Activated CD4-positive, alpha-beta T cell treated with anti-CD3 and anti-CD28 coated beads for 48 hours (primary cell): ENCODE measurements at places on chromosomes 3 and 15.
A peak's percentile ranks its signal among the peaks of the same experiment; 100 is the strongest.

DNA sequence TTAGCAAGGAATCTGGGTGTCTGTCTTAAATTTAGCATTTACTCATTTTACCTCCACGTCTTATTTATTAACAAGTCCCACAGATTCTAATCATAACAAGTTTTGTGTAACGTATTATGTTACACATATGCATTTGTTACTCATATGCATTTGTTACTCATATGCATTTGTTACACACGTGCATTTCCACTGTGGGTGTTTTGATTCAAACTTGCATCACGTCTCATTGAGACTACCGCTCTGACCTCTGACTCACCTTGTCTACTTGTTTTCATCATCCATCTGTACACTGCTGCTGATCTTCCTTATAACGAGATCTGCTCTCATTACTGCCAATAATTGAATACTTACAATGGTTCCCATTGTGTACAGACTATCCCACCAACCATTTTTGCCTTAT is 1141.4 kb downstream of the TBL1XR1 start:
- no peak for DNase-seq

- no peak for DNase-seq
Measured at GRCh38 chr3:184635126-184635525, 73.5 kb downstream of the EPHB3 start.

GRCh38 chr15:49059491-49059890 is 13.2 kb upstream of the SECISBP2L start:
- DNase-seq, result no peak

- peak; percentile 13 for DNase-seq
Measured at GRCh38 chr3:113140876-113141275, 70.5 kb upstream of the BOC start.

DNA sequence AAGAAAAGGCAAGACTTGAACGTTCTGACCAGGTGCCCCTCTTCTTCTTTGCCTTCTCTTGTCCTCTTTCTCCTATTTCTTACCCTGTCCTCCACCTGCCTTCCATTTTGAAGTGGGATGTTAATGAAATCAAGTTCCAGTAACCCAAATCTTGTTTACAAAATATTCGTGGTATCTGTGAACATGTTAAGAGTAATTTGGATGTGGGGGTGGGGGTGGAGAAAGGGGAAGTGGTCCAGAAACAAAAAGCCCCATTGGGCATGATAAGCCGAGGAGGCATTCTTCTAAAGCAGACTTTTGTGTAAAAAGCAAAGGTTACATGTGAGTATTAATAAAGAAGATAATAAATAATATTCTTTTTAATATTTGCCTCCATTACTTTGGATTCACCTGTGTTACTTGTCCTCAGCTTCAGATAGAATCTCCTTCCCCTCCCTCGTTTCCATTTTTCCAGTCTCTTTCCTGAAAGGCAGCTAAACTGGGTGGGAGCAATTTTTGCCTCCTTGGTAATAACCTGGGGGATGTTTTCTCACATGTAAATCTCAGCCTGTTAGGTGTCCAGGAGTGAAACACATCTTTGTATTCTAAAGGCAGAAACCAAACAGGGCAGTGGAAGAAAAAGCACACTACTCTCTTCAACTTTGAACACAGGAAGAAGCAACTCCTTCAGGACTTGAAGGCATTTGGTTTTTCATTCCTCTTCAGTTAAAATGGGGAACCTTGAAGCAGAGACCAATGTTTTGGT is 3.2 kb downstream of the CHST2 start:
- DNase-seq, result no peak

DNA sequence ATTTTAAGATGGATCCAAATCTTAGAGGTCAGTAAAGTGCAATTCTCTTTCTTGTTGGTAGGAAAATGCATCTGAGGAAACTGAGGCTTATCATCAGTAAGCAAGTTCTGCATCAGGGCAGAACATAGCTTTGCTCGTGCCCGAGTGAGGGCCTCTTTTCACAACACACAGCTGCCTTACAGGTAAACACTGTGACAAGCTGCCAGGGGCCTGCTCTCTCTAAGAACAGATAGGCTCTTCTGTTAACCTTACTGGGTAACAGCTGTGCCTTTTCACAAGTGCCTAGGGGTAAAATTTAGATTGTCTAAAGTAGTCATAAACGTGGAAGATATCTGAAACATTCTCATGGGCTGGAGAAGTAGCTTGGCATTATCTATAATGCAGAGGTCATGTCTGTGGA is 118.1 kb downstream of the C3orf38 start:
- DNase-seq, result no peak

DNA sequence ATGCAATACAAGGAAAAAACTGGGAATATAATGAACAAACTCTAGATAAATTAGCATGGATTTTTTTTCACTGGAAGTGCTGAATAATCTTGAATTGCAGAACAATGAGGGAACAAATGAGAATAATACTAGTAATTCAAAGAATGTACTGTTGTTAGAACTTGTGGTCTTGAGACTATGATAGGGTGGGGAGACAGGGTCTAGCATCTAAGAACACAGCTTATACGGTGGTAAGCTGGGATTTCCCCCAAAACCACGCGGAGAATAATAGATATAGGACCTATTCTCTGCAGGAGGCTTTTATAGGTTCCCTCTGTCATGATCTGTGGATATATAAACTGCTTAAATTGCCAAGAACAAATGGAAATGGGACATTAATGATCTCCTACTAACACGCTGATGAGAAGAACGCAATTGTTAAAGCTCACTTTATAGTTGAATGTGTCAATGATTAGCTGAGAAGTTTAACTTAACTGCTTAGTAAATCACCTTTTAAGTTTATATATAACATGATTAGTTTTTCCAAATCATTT is 692.3 kb downstream of the ZPLD1 start:
- DNase-seq, result no peak

DNA sequence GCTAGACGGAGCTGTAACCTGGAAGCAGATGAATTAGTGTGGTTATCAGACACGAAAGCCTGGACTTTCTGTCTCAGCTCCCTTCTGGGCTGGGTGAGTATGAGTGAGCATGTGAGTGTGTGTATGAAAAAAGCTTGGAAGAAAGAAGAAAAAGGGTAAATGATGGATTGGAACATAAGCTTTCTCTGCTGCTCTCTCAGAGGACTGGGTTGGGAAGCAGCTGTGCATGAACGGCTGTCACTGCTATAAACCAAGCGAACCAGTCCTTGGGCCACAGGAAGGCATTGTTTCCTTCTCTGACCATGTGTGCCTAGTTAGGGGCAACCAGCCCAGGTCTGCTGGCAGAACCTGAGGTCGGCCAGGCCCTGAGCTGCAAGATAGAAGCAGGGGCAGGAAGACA is 37.0 kb downstream of the UMPS start:
- DNase-seq, result no peak

GRCh38 chr15:42507514-42507913 is 12.1 kb downstream of the SNAP23 start:
- no peak for DNase-seq

- peak; percentile 82 for DNase-seq
Measured at GRCh38 chr15:65862682-65863081, 6.6 kb upstream of the RAB11A start.

DNA sequence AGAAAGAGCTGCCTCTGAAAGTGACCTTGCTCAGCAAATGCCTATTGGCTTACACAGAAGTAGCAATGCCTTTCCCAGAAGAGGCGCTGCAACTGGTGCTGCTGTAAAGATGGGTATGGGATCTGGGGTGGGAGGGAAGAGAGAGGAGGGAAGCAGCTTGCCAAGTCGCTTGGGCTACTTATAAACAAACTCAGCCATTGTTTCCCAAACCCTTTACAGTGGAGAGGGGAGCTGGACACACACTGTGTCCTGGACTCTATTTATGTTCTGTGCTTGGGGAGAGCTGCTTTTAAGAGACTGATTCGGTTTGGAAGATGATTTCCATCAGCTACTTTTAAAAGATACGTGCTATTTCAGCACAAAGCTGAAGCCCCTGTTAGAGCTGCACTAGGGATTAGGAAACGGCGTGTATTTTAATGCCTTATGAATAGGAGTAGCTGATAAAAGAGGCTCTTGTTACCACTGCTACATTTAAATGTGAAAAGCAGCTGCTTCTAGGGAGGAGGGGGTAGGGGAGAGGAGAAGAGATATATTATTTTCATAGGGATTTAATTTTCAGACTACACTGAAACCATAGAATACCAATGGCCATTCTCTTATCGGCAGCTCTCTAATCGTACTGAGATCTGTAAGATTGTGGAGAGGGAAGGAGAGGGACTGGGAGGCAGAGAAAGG is 440.6 kb downstream of the MCTP2 start:
- DNase-seq, result no peak

DNA sequence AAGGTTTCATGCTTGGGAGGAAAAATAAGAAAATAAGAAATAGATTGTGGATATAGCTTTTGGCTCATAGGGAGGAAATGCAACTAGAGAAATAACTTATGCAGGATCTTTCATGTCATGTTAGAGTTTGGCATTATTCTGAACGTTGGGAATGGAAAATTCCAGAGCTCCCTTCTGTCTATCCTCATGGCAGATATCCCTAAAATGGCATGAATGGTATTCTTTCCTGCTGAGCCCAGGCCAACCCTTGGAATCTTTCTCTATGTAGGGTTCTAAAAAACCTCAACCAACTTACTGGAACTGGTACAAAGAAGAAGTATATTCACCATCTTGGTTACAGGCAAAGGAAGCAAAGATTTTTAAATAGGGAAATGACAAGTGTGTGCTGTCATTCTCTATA is 212.5 kb downstream of the CHST2 start:
- no peak for DNase-seq

DNA sequence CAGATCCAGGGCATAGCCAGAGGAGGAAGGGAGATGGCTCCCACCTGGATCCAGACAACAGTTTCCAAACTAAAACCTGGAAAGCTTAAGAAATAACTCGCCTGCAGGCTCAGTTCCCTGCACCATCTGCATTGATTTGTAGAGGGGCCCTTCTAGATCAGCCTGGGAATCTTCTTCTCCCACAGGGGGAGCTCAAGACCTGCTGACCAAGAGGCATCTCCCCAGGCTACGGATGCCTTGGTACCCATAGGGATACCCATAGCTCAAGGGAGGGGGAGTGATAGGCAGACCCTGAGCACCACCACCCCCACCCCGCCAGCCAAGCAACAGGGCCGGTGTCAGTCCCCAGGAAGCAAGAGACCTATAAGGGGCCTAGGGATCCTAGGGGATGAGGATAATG is 28.0 kb upstream of the DCLK3 start:
- peak; percentile 14 for DNase-seq

GRCh38 chr3:194023501-194024280 is 112.3 kb upstream of the HES1 start:
- no peak for DNase-seq

GRCh38 chr3:50238549-50239026 is 2.6 kb downstream of the GNAI2 start:
- no peak for DNase-seq

DNA sequence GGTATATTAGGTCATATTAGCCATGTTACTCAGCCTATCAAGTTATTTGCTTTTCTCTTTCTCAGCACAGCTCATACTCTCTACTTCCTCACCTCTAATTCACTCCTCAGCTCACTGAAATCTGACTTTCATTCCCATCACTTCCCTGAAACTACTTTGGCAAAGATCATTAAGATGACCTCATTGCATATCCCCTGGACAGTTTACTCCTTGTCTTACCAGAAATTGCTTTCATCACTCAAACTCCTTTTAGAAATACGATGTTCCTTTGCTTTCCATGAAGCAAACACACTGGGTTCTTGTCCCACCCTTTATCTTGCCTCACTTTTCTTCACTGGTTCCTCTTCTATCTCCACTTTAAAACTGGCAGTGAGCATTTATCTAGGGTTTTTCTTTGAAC is 354.4 kb downstream of the TUSC7 start:
- no peak for DNase-seq

- DNase-seq, result no peak
Measured at GRCh38 chr3:47365213-47366153, 15.3 kb upstream of the PTPN23 start.

GRCh38 chr3:76566904-76567303 is 473.0 kb upstream of the ROBO2 start:
- DNase-seq, result no peak

- no peak for DNase-seq
Measured at GRCh38 chr15:38460543-38460942, 6.6 kb downstream of the FAM98B start.

GRCh38 chr15:82177291-82178010 is 85.1 kb downstream of the EFL1 start:
- DNase-seq, result no peak

- no peak for DNase-seq
Measured at GRCh38 chr3:174355505-174355904, 503.6 kb upstream of the NAALADL2 start.

DNA sequence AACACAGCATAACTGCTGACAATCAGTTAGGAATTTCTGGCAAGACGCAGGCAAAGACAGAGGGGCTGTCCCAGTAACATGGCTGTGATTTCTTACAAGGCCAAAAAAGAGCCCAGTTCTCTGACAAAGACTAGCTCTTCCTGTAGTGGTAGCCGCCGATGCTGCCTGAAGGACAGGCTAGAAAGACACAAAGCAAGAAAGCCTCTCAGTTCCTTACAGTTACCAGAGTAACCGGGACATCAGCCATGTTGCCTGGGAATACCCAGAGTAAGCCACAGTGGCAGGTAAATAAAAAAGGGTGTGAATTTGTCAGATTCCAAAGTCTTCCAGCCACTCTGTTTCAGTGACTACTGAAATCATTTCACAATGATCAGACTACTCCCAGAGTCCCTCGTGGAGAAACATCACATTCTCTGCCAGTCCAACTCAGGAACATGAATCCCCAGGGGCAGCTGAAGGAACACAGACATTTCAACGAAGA is 493.6 kb upstream of the ADAMTS9 start:
- no peak for DNase-seq

- no peak for DNase-seq
Measured at GRCh38 chr3:127546970-127547733, 43.4 kb downstream of the TPRA1 start.

- no peak for DNase-seq
Measured at GRCh38 chr3:133475245-133476010, 75.6 kb downstream of the BFSP2 start.

DNA sequence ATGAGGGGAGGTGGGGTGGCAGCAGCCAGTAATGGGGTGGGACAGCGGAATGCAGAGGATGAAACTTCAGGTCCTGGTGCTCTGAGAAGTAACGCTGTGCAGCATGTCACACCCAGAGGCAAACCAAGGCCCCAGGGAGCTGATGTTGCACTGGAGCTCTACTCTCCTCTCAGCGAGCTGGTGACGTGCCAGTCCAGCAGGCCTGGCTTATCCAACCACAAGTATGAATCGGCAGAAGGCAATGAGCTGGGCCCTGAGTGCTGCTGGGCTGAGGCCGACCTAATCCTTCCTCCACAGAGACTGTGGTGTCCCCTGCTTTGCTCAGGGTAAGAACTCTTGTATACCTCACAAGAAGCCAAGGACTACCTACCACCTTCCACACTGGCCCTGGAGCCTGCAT is 30.5 kb downstream of the CD86 start:
- no peak for DNase-seq

DNA sequence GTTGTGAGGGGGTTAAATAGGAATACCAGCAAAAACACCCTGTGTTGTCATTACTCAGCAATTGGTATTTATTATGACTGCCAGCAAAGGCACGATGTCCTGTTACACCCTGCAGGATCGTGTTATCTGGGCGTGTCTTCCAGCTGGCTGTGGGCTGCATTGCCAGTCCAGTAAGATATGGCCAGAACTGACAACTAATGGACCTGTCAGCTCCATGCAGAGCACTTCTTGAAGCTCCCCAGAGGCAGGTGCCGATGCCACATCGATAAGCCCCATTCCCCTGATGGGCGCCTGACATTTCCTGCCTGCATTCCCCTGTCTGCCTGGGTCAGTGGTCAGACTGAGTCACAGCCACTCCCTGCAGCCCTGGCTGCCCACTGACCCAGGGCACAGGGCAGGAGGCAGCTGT is 79.7 kb upstream of the RASGRF1 start:
- no peak for DNase-seq

GRCh38 chr3:130779486-130779885 is 32.9 kb upstream of the PIK3R4 start:
- no peak for DNase-seq

GRCh38 chr3:65526656-65527055 is 512.1 kb downstream of the MAGI1 start:
- DNase-seq, result no peak
